HL-60 (cell line): ENCODE measurements at places on chromosomes 5 and 9.

DNA sequence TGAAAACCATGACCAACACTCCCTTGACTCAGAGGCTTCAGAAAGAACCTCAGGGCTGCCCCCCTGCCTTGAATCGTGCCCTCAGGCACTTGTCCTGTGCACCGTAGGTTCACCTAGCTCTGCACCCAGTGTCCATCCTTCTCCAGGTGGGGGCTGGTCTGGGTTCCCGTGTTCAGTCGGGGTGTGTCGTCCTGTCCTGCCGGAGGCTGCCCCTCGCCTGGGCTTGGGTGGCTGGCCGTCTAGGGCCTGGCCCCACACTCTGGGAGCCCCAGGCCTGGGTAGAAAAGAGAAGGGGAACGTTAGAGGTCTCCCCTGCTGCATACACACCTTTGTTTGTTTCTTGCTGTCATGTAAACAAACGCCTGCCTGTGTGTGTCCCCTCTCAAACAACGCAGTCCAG, 29.3 kb downstream of the CATSPER3 start:
- no peak for DNase-seq

GRCh38 chr5:59596586-59597350, 296.8 kb downstream of the PDE4D start:
- DNase-seq = no peak

DNA sequence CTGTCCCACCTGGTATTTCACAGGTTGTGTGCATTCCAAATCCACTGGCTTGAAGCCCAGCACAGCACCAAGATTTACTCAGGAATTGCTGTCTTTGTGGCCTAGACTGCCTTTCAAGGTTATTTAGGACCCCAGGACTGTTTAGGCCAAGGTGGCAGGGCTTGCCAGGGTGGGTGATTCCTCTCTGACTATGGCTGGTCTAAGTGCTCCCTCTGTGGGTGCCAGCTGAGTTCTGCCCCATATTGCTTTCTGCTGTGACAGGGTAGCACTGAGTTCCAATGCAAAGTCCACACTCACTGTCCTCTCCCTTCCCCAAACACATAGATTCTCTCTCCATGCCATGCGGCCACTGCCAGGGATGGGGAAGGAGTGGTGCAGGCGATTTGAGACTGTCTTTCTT, 318.2 kb downstream of the EFNA5 start:
- no peak for DNase-seq

DNA sequence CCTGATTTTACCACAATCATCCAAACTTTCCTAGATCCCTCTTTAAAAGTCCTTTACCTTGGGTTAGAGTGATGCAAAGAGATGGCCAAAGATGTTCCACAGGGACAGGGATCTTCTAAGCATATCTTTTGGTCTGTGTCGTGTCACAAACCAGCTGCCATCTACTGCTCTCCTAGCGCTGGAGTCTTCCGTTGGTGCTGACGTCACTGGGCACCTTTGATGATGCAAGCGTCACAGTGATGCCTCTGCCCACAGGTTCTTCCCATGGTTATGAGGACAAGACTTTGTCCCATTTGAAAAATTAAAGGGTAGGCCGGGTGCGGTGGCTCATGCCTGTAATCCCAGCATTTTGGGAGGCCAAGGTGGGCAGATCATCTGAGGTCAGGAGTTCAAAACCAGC, 1.7 kb upstream of the GLT6D1 start:
- DNase-seq = no peak

DNA sequence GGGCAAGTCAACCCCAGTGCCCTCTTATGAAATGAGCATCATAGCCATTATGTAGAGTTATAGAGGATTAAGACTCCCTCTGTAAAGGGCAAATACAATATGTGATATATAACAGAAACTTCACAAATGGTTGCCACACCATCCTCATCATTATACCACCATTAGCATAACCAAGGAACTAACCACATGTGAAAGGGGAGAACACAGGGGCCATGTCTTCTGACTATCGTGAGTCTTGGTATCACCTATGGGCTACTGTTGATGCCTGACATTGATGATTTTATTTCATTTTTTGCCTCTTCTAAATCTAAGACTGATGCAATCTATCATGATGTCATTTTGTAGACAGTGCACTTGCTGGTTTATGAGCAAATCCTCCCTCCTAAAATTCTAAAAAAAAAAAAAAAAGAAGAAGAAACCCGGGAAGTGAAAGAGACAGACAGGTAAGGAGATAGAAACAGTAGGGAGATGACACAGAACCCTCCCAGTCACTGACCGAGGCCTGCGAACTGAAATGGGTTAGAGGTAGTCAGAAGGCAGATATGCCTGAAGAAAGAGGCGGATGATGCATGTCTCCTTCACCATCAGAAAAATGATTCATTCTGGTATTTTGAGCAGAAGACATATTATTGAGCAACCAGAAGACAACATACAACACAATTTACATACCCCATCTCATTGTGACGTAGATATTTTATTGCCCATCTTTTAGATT, 266.0 kb downstream of the DMAC1 start:
- DNase-seq = no peak

DNA sequence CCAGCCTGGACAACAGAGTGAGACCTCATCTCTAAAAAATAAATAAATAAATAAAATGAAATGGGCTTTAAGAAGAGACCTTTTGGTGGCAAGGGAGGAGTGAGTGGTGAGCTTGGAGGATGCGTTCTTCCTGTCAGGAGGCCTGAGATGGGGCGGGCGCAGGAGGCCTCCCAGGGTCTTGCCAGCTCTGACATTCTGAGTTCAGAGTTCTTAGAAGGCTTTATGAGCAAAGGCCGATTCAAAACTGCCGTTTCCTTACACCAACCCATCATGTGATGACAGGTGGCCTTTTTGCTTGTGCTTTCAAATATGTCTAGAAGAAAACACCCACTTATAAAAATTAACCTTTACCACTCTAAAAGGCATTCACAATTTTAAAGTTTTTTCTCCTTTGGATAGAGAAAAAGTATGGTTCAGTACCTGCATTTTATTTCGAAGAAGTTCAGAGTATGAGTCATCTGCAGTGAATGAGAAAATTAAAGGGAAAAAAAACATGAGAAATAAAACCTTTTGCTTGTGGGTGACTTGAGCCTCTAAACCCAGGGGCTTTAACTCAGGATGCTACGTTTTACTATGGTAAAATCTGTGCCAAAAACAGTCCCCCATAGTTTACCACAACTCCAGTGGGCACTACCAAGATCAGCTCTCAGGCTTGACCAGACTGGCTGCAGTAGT, 157.4 kb upstream of the OTULINL start:
- DNase-seq = no peak

GRCh38 chr5:167671176-167671575, 620.3 kb upstream of the WWC1 start:
- DNase-seq = no peak

- no peak for DNase-seq
These were observed 314.0 kb downstream of the NDUFS4 start for GRCh38 chr5:53874409-53874808.

- no peak for DNase-seq
These were observed 294.6 kb downstream of the SEC61B start for GRCh38 chr9:99516657-99517049.

DNA sequence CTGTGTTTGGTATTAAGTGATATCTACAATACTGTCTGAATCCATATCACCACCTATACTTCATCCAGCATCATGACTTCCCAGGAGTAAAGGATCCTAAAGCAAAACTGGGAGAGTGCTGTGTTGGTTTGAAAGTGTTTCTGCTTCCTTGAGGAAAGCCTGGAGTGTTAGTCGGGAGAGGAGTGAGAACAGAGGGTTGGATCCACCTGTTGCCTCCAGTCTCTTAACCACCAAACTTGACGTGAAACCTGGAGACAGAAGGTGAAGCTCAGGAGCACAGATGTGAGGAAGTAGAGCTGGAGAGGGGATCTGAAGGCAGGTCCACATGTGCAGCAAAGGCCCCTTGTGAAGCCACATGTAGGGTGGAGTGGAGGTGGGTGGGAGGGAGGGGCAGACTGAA, 88.2 kb downstream of the EGFLAM start:
- DNase-seq = no peak

GRCh38 chr5:154197801-154198491, 7.4 kb downstream of the GALNT10 start:
- no peak for DNase-seq

DNA sequence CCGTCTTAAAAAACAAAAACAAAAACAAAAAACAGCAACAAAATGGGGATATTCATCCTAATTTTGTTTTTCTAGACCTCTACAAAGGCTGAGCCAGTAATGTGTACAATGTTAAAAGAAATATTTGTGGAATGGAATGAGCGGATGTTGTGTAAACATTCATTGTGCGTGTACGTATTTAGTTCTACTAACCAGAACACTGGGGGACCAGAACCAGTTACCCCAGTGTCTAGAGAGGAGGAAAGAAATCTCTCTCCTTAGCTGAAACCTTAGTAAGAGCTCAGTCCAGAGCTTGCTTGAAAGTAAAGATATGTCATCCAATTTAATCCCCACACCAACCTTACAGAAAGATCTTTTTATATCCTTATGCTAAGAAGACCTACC, 106.7 kb upstream of the CPEB4 start:
- no peak for DNase-seq

DNA sequence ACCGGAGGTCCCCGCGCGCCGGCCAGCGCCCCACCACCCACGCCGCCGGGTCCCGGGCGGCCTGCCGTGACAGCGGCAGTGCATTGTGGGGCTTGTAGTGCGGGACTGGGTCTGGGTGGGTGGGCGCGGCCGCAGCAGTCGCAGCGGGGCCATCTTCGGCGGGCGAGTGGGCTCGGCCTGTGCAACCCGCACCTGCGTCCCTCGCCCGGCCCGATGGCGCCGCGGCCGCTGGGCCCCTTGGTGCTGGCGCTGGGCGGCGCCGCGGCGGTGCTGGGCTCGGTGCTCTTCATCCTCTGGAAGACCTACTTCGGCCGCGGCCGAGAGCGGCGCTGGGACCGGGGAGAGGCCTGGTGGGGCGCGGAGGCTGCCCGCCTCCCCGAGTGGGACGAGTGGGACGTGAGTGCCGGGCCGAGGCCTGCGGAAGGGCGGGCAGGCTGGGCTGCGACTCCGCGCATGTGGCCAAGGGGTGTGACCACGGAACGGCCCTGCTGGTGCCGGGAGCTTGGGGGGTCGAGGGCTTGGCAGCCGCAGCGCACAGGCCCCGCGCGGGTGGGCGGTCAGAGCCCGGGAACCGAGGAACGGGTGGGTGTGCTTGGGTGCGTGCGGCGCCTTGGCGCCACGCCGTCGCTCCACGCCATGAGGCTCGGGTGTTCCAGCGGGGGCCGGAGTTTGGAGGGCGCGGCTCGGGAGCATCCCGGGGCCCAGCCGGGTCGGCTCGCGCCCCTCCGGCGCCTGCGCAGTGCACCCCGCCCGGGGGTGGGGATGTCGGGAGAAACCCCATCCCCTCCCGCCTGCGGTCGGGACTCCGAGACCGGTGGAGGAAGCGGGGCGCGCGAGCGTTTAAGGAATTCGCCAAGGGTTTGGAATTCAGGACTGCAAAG, at the start of gene ARL10:
Gene ARL10 (plus strand): TSS at position 137 of the 881 bp plus-strand sequence. CDS start 77 bp downstream, at position 214.
- DNase-seq = no peak

- no peak for DNase-seq
These were observed 100.7 kb downstream of the RAB3C start for GRCh38 chr5:58683567-58683966.

DNA sequence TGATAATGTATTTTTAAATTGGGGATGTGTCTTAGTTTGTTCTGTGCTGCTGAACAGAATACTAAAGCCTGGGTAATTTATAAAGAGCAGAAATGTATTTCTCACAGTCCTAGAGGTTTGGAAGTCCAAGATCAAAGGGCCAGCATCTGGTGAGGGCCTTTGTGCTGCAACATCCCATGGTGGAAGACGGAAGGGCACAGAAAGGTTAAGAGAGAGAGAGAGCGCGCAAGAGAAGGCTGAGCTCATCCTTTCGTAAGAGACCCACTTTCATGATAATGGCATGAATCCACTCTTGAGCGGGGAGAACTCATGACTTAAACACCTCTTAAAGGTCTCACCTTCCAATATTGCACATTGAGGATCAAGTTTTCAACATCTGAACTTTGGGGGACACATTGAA, 79.1 kb upstream of the GOLM1 start:
- no peak for DNase-seq

- DNase-seq = no peak
These were observed 93.5 kb upstream of the SMIM23 start for GRCh38 chr5:171692107-171692506.

DNA sequence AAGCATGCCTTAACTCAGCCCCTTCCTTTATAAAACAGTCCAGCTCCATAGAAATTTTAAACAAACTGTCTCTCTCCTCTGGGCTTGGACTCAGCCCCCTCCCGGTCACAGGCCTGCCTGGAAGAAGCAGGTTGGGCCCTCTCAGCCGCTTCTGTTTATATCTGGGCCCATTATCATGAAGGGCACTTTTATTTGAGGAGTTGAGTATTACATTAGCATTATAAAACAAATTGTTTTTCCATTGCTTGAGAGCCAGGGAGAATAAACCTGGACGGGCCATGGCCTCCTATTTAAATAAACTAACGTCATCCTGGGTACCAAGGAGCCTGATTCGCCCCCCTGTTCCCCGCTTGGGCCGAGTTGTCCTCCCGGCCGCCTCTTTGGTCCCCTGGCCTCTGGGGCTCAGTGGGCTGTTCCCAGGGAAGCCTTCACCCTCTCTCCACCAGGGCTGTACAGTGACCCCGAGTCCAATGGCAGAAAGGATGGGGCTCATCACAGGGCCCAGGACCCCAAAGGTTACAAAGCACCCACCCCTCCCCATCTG, 13.2 kb downstream of the IRX2 start:
- no peak for DNase-seq

GRCh38 chr5:116759860-116760640, 185.4 kb upstream of the SEMA6A start:
- no peak for DNase-seq

DNA sequence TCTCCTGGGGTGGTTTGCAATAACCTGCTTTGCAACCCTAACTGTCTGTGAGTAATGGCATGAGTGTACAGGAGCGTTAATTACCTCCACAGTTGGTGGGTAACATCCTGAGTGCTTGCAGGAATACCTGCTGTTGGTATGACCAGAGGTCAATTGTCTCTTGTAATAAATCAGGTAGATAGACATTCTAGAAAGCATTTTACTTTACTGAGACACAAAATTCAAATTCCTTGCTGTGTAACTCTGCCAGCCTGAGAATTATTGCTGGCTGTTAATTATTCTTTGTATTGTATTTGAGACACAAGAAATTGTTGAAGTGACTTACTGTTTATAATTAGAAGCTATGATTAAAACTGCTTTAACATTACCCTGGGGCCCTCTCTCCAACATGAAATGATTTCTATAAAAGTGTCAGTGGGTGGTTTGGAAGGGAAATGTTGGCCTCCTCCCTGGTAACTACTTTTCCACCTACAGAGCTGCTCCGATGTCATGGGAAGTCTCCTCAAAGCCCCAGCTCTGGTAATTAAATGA, 150.8 kb upstream of the ADCY2 start:
- DNase-seq = no peak

GRCh38 chr5:179209359-179210150, 135.7 kb downstream of the ADAMTS2 start:
- no peak for DNase-seq
